ENCODE measurements at places on chromosomes 5 and 9.

GRCh38 chr9:110058304-110058953 is 149.5 kb downstream of the C9orf152 start:
- peak; percentile 30 for DNase-seq

- no peak for DNase-seq
These were observed 15.4 kb downstream of the IER5L start for GRCh38 chr9:129162497-129163197.

DNA sequence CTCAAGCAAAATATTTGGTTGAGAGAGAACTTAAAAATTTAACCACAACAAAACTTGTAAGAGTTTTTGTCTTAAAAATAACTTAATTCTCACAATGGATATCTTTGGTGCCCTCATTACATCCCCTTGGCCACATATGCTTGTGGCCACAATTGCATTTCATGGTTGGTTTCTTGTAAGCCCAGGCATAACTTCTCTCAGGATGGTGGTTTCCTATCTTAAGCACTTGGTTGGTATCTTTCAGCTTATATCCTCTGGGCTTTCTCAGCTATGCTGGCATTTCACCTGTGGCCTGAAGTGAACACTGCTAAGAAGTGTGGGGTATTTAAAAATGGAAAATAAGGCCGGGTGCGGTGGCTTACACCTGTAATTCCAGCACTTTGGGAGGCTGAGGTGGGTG is 212.4 kb upstream of the MEF2C start:
- DNase-seq, result no peak

- no peak for DNase-seq
These were observed 190.6 kb upstream of the MSX2 start for GRCh38 chr5:174533751-174534241.

- no peak for DNase-seq
These were observed 284.5 kb upstream of the POU5F2 start for GRCh38 chr5:94025788-94026473.

GRCh38 chr9:68983522-68984424 is 30.1 kb downstream of the PRKACG start:
- no peak for DNase-seq

DNA sequence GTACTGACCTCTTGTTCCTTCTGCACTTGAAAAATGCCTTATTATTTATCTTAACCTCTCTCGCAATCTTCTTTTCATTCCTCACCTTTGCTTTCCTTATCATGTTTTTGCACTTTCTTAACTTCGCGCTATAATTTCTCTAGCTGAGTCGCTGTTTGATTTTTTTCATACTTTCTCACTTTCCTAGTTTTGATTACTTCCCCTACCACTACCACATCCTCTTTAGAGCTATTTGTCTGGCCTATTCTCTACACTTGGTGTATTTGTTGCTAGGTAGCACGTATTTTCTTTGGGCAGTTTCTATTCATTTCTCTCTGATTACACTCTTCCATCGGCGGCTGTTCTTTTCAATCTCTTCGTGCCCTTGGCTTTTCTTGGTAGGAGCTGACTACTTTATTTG is 611.8 kb downstream of the BNC2 start:
- DNase-seq, result no peak

DNA sequence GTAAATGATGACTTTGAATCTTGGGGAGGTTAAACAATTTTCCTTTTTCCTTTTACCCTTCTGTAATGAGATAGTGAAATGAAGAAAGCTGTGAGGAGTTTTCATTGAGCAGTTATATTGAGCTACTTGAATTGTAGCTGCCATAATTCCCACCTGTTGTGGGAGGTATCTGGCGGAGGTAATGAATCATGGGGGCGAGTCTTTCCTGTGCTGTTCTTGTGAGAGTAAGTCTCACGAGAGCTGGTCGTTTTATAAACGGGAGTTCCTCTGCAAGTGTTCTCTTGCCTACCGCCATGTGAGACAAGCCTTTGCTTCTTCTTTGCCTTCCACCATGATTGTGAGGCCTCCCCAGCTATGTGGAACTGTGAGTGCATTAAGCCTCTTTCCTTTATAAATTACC is 258.4 kb downstream of the FER start:
- DNase-seq, result no peak

GRCh38 chr5:56039985-56040384 is 45.2 kb upstream of the IL6ST start:
- DNase-seq, result no peak
